Pancreas (tissue), 10 donors: ENCODE measurements at places on chromosomes 3 and 15. TPM values are rescaled to one million over a fixed set of nuclear protein-coding genes. Genes with fewer than 3 reads are reported as not detected.

- DNase-seq = no peak
- peaks cover 66% of the 10 kb centered on the region for H3K36me3 ChIP-seq
Observed at GRCh38 chr3:66405701-66406091, 95.1 kb downstream of the LRIG1 start.

GRCh38 chr15:73009066-73010056 lies 42.9 kb upstream of the NEO1 start:
- no peak overlapping the region for H3K4me3 ChIP-seq
- no peaks in the 10 kb centered on the region for H3K27me3 ChIP-seq
- H3K36me3 ChIP-seq = no peaks in the 10 kb centered on the region
- no peak overlapping the region for H3K27ac ChIP-seq
- DNase-seq = no peak

DNA sequence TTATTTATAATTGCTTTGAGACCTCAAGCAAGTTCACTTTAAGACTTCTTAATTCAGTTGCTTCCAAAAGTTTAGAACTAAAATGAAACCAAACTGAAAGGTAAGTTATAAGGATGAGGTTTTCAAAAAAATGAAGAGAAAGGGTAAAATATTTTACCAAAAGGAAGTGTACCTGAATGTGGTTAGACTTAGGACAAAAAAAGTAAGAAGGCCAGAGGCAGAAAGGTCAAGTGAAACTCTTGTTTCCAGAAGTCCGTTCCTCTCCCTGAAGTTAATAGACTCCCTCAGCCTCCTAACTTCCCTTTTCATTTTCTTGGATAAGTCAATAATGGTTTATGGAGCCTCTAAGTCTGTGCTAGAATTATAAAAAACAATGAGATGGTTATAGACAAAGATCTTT lies 16.6 kb downstream of the BTLA start:
- H3K36me3 ChIP-seq = no peaks in the 10 kb centered on the region
- H3K27me3 ChIP-seq = no peaks in the 10 kb centered on the region
- DNase-seq = no peak
- H3K27ac ChIP-seq = no peak overlapping the region

DNA sequence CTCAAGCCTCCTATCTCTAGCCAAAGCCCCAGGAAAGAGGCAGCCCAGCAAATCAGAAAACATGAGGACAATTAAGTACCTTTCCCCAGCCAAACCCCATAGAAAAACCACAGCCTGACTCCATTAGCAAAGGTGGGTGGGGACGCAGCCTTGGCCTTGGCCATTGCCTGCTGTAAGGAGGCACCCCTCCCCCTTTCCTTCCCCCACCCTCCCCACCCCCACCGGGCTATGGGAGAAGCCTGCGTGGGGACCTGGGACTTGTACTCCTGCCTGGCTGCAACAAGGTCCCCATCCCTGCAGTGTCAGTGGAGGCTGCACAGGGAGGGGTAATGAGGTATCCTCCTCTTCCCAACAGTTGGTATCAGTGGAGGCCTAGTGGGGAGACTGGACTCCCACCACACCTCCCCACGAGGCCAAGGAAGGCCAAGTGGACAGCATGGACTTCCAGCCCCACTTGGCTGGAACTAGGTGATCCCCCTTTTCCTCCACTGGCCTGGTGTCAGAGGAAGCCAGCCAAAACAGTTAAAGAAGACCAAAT lies 20.5 kb downstream of the PRR23E start:
- H3K27me3 ChIP-seq = no peaks in the 10 kb centered on the region
- DNase-seq = no peak
- no peak overlapping the region for H3K27ac ChIP-seq
- no peaks in the 10 kb centered on the region for H3K36me3 ChIP-seq

GRCh38 chr3:143951351-143951971 lies 20.2 kb upstream of the DIPK2A start:
- no peak overlapping the region for H3K4me3 ChIP-seq
- DNase-seq = no peak
- H3K4me1 ChIP-seq = no peaks in the 10 kb centered on the region

DNA sequence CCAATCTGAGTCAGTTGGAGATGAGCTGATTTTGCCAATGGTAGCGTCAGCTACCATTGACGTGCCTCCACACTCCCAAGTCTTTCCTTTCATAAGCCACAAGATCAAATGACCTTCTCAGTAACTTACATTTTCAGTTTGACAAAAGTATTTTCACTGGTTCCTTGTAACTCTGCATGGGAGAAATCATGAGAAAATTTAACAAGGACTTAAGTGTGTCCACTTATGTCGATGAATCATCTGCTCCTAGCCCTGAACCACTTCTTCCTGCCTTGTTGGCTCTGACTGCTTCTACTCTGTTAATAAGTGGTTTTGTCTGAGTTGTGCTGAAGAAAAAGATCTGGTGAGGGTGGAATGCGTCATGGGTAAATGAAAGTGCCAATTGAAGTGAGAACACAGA lies 101.2 kb downstream of the NFKBIZ start:
- DNase-seq = no peak
- H3K27me3 ChIP-seq = no peaks in the 10 kb centered on the region
- no peaks in the 10 kb centered on the region for H3K36me3 ChIP-seq
- H3K27ac ChIP-seq = no peak overlapping the region

GRCh38 chr15:43913941-43914340 lies 87.1 kb downstream of the WDR76 start:
- H3K27ac ChIP-seq = no peak overlapping the region
- H3K27me3 ChIP-seq = no peaks in the 10 kb centered on the region
- H3K4me1 ChIP-seq = no peaks in the 10 kb centered on the region
- DNase-seq = no peak

DNA sequence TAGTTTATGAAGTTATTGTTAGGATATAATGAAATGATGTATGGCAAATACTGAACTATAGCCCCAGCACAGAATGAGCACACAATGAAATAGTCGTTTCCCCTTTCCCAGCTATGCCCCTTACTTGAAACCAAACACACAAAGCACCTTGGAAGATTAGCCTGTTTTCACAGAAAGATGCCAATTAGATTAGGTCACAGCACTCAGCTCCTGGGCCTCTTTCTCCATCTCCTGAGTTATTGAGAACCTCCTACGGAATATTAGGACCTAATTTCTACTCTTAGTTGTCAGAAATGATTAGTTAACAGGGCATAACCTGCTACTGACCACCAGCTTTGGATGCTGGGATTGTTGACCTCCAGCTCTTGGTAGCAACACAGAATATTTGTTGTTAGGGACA lies 269.4 kb upstream of the ROPN1 start:
- no peak for DNase-seq
- H3K36me3 ChIP-seq = no peaks in the 10 kb centered on the region
- no peaks in the 10 kb centered on the region for H3K27me3 ChIP-seq

- H3K4me3 ChIP-seq = no peak overlapping the region
- H3K27ac ChIP-seq = no peak overlapping the region
- H3K36me3 ChIP-seq = no peaks in the 10 kb centered on the region
- no peaks in the 10 kb centered on the region for H3K4me1 ChIP-seq
- H3K27me3 ChIP-seq = no peaks in the 10 kb centered on the region
Observed at GRCh38 chr3:29427266-29428103, 146.6 kb downstream of the RBMS3 start.

GRCh38 chr3:89180334-89180733 lies 72.9 kb downstream of the EPHA3 start:
- no peaks in the 10 kb centered on the region for H3K27me3 ChIP-seq
- DNase-seq = no peak
- no peaks in the 10 kb centered on the region for H3K4me1 ChIP-seq
- no peak overlapping the region for H3K27ac ChIP-seq
- H3K4me3 ChIP-seq = no peak overlapping the region

DNA sequence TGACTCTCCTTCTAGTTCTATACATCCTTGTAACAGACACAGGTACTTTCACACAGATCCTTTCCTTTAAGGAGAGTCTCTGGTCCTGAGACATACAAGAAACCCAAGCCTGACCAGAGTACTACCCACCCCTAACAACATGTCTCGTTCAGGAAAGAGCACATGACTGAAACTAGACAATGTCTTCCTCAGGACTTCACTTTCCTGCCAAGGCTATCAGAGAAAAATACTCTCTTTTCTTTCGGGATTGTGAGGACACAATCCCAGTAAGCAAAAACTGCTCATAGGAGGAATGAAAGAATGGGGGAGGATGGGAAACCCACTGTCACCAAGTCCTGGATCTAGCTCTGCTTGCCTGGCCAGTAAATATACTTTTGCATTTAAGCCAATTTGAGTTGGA lies 11.5 kb upstream of the ANKRD28 start:
- no peak overlapping the region for H3K27ac ChIP-seq
- no peaks in the 10 kb centered on the region for H3K27me3 ChIP-seq

DNA sequence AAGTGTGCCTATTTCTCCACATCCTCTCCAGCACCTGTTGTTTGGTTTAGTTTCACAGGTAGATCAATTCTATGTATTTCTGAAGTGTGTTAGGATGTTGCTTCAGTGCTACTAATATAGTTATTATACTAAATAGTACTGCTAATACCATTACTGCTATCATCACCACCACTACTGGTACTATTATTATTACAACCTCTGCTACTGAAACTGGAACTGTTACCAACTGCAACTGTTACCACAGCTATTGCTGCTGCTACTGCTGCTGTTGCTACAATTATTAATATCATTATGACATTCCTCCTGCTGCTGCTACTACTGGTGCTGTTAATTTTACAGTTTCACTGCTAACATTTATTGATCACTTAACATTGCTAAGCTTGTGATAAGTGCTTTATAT lies 8.3 kb upstream of the LMOD3 start:
- H3K27me3 ChIP-seq = no peaks in the 10 kb centered on the region
- no peaks in the 10 kb centered on the region for H3K36me3 ChIP-seq

DNA sequence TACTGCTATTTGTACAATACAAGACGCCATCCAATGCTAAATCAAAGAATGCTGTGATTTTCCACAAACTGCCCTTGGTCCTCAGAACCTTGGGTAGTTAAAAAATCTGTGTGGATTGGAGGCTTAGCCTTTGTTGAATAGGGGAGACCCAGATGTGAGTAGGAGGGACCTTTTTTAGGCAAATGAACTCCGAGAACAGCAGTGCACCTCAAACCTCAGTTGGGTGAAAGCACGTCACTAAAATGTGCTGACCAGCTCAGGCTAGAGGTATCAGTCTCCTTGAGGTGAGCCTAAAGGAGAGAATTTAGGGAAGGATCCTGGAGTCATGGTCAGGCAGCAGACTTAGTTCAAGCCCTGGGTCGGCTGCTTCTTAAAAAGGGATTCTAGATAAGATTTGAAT lies 200.7 kb downstream of the SOX2 start:
- H3K4me3 ChIP-seq = no peak overlapping the region
- no peak overlapping the region for H3K27ac ChIP-seq
- no peak for DNase-seq
- H3K36me3 ChIP-seq = no peaks in the 10 kb centered on the region
- H3K27me3 ChIP-seq = no peaks in the 10 kb centered on the region
- no peaks in the 10 kb centered on the region for H3K4me1 ChIP-seq

- no peaks in the 10 kb centered on the region for H3K27me3 ChIP-seq
- H3K27ac ChIP-seq = no peak overlapping the region
- DNase-seq = no peak
- no peaks in the 10 kb centered on the region for H3K36me3 ChIP-seq
- H3K4me3 ChIP-seq = no peak overlapping the region
Observed at GRCh38 chr3:81871358-81872155, 110.1 kb upstream of the GBE1 start.

- H3K27ac ChIP-seq = no peak overlapping the region
Observed at GRCh38 chr15:71716990-71717389, 93.4 kb upstream of the NR2E3 start.

GRCh38 chr3:156449710-156450574 lies 105.0 kb downstream of the SSR3 start:
- no peaks in the 10 kb centered on the region for H3K27me3 ChIP-seq
- no peaks in the 10 kb centered on the region for H3K36me3 ChIP-seq
- no peak for DNase-seq
- H3K4me1 ChIP-seq = no peaks in the 10 kb centered on the region
- H3K27ac ChIP-seq = no peak overlapping the region

DNA sequence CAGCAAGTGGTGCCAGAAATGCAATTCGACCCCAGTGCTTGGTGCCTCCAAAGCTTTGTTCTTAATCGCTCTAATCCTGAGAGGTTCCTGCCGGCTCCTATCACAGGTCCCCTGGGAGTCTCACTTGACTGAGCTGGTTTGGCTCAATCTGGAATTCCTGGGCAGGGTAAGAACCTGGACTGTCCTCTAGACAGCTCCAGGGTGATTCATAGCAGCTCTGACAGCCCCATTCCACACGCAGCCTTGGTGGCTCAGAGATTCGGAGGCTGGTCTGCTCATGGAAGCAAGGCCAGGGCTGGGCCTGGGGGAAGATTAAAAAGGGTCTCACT lies 37.9 kb downstream of the MYO5C start:
- H3K27me3 ChIP-seq = no peaks in the 10 kb centered on the region
- no peaks in the 10 kb centered on the region for H3K4me1 ChIP-seq
- no peak for DNase-seq
- H3K36me3 ChIP-seq = peaks cover 32% of the 10 kb centered on the region
- H3K27ac ChIP-seq = no peak overlapping the region
- H3K4me3 ChIP-seq = no peak overlapping the region

- no peak for DNase-seq
- H3K36me3 ChIP-seq = no peaks in the 10 kb centered on the region
- H3K27me3 ChIP-seq = no peaks in the 10 kb centered on the region
- H3K4me3 ChIP-seq = no peak overlapping the region
- H3K27ac ChIP-seq = no peak overlapping the region
Observed at GRCh38 chr3:189084620-189085019, 87.2 kb upstream of the TPRG1 start.

- H3K27ac ChIP-seq = no peak overlapping the region
- H3K4me1 ChIP-seq = no peaks in the 10 kb centered on the region
- H3K27me3 ChIP-seq = no peaks in the 10 kb centered on the region
- no peak for DNase-seq
- H3K4me3 ChIP-seq = no peak overlapping the region
- no peaks in the 10 kb centered on the region for H3K36me3 ChIP-seq
Observed at GRCh38 chr3:105140899-105141367, 225.8 kb upstream of the ALCAM start.

DNA sequence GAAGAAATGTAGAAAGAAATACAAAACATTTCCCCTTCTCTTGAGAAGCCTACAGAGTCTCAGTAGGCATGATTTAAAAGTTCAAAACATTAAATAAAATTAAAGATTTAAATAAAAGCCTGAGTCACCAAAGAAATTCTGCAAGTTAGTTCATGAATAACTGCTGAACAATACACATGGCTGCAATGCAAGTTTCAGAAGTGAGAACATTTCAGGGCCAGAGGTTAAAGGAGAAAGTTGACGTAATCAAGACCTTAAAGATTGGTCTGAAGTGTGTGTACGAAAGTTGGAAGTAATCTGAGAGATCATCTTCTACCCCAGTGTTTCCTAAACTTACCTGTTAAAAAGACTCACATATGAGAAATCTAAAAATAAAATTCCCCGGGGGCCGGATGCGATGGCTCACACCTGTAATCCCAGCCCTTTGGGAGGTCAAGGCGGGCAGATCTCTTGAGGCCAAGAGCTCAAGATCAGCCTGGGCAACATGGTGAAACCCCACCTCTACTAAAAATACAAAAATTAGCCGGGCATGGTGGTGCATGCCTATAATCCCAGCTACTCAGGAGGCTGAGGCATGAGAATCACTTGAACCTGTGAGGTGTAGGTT lies 108.7 kb upstream of the PHLDB2 start:
- no peak overlapping the region for H3K27ac ChIP-seq
- no peak for DNase-seq
- H3K27me3 ChIP-seq = no peaks in the 10 kb centered on the region
- no peaks in the 10 kb centered on the region for H3K36me3 ChIP-seq

- peak; percentile 60 for DNase-seq
- peaks cover 15% of the 10 kb centered on the region for H3K4me1 ChIP-seq
- peak overlapping the region; percentile 97 for H3K27ac ChIP-seq
- no peaks in the 10 kb centered on the region for H3K36me3 ChIP-seq
Observed at GRCh38 chr3:146160321-146160963, 542 bp downstream of the PLOD2 start.

GOLGA8J gene
- 0.07 TPM for polyA plus RNA-seq

C3orf52 gene
- polyA plus RNA-seq = 9.7 TPM

EPHA3 gene
- polyA plus RNA-seq = 0.27 TPM

GP9 gene
- polyA plus RNA-seq = not detected

GOLGA8M gene
- 0.80 TPM for polyA plus RNA-seq

ZNF80 gene
- not detected for polyA plus RNA-seq
